ENCODE measurements at places on chromosomes 7 and 10. TPM values are rescaled to one million over a fixed set of nuclear protein-coding genes. Genes with fewer than 3 reads are reported as not detected.
A peak's percentile ranks its signal among the peaks of the same experiment; 100 is the strongest.

The NOC3L gene
- total RNA-seq = 13.9 TPM

DNA sequence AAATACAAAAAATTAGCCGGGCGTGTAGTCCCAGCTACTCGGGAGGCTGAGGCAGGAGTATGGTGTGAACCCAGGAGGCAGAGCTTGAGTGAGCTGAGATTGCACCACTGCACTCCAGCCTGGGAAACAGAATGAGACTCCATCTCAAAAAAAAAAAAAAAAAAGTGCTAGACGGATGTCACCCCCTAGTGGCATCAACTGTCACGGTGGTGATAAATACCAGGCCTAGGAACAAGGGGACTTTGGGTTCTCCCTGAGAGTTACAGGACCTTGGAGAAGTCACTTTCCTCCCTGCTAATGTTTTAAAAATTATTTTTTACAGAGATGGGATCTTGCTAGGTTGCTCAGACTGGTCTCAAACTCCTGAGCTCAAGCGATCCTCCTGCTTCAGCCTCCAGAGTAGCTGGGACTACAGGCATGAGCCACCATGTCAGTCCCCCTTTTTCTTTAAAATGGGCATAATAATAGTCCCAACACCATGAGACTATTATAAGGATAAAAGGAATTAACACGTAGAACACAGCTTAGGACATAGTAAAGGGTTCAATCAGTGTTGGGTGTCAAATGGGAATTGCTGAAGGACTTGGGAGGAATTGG, 2.6 kb upstream of the TMEM130 start:
- H3K36me3 ChIP-seq = no peaks in the 10 kb centered on the region
- H3K4me3 ChIP-seq = no peak overlapping the region
- H3K27me3 ChIP-seq = peaks cover 27% of the 10 kb centered on the region
- H3K27ac ChIP-seq = no peak overlapping the region
- peak; percentile 31 for DNase-seq

- H3K27ac ChIP-seq = no peak overlapping the region
- no peaks in the 10 kb centered on the region for H3K36me3 ChIP-seq
- no peaks in the 10 kb centered on the region for H3K27me3 ChIP-seq
- H3K4me1 ChIP-seq = no peaks in the 10 kb centered on the region
- H3K4me3 ChIP-seq = no peak overlapping the region
- no peak for DNase-seq
These were observed 249.2 kb upstream of the PHF14 start for GRCh38 chr7:10724449-10724848.

- no peaks in the 10 kb centered on the region for H3K36me3 ChIP-seq
- H3K4me3 ChIP-seq = no peak overlapping the region
- no peak for DNase-seq
- peaks cover 9% of the 10 kb centered on the region for H3K4me1 ChIP-seq
These were observed 45.1 kb downstream of the SPOCK2 start for GRCh38 chr10:72043016-72043834.

The TBC1D12 gene
- total RNA-seq = 12.5 TPM

DNA sequence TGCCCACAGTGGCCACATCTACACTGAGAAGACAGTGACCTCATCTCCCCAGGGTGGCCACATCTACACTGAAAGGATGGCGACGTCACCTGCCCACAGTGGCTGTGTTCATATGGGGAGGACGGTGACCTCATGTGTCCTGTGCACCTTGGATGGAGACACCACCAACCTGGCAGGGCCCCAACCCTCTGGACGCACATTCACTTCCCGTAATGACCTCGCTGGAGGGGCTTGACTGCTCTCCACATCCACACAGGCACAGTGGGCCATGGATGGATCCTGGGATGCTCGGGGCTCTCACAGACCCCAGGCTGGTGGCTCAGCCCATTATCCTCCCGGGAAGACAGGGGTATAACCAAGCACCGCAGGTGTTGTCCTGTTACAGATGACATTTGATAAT, 69.7 kb upstream of the BTBD16 start:
- H3K4me3 ChIP-seq = no peak overlapping the region
- no peak overlapping the region for H3K27ac ChIP-seq
- DNase-seq = no peak

DNA sequence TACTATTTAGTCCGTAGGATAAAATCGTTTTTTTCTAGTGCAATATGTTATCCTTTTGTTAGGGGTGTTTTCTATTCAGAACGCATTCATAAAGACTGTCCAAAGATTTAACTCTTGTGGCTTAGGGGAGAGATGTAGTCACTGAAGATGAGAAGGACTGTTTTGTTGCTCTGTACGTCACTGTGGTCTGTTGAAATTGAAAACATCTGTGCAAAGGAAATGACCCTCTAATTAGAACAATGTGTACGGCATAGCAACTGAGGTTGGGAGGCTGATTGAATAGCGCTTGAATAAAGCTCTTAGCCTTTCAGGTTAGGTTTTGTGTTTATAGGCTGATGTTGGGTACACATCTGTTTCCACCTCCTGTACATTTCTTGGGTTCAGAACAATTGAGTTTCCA, 453.4 kb upstream of the AKR1E2 start:
- no peak overlapping the region for H3K4me3 ChIP-seq
- no peaks in the 10 kb centered on the region for H3K36me3 ChIP-seq
- DNase-seq = no peak
- H3K4me1 ChIP-seq = no peaks in the 10 kb centered on the region

Data from lower lobe of right lung (tissue), 2 donors.